ENCODE measurements at places on chromosomes 5 and 9. TPM values are rescaled to one million over a fixed set of nuclear protein-coding genes. Genes with fewer than 3 reads are reported as not detected.
A peak's percentile ranks its signal among the peaks of the same experiment; 100 is the strongest.

- DNase-seq = no peak
- H3K4me3 ChIP-seq = no peak overlapping the region
- no peaks in the 10 kb centered on the region for H3K27me3 ChIP-seq
Observed at GRCh38 chr9:69279084-69279731, 45.8 kb upstream of the ENTREP1 start.

DNA sequence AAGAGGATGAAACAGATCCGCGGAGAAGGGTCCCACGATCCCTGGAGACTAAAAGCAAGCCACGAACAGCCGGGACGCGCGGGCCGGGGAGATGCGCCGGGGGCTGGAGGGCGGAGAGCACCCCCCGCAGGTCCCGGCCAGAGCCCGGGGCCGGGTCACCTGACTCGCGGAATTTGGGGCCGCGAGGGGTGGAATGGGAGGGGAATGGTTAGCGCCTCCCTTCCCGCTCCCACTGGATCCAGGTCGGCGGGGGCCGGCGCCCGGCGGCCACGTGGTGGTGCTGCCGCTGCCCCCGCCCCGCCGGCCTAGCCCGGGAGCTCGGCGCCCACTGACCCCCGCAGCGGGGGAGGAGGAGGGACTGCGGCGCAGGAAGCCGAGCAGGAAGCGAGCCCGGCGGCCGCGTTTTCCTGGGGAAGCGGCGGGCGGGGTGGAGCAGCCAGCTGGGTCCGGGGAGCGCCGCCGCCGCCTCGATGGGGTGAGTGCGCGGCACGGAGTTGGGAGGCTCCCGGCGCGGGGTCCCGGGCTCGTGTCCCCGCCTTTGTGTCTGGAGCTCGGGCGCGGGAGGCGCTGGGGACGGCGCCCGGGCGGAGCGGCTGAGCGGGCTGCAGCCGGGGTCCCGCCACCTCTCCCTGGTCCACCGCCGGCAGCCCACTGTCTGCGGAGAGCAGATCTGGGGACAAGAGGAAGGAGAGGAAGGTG is at the start of gene RAI14:
Gene RAI14, plus strand, starts transcription at position 328 of the 699 bp plus-strand sequence. CDS start 30,592 bp downstream, outside the sequence.
- no peaks in the 10 kb centered on the region for H3K36me3 ChIP-seq
- H3K27ac ChIP-seq = peak within 1 kb of the TSS; percentile 91
- peak within 1 kb of the TSS; percentile 91 for H3K4me3 ChIP-seq
- DNase-seq = peak; percentile 81
- H3K4me1 ChIP-seq = peaks cover 26% of the 10 kb centered on the region

- H3K4me1 ChIP-seq = peaks cover 76% of the 10 kb centered on the region
- H3K4me3 ChIP-seq = no peak overlapping the region
- H3K36me3 ChIP-seq = no peaks in the 10 kb centered on the region
- no peaks in the 10 kb centered on the region for H3K27me3 ChIP-seq
- peak overlapping the region; percentile 89 for H3K27ac ChIP-seq
- DNase-seq = no peak
Observed at GRCh38 chr9:695252-695651, 146.2 kb upstream of the DMRT1 start.

DNA sequence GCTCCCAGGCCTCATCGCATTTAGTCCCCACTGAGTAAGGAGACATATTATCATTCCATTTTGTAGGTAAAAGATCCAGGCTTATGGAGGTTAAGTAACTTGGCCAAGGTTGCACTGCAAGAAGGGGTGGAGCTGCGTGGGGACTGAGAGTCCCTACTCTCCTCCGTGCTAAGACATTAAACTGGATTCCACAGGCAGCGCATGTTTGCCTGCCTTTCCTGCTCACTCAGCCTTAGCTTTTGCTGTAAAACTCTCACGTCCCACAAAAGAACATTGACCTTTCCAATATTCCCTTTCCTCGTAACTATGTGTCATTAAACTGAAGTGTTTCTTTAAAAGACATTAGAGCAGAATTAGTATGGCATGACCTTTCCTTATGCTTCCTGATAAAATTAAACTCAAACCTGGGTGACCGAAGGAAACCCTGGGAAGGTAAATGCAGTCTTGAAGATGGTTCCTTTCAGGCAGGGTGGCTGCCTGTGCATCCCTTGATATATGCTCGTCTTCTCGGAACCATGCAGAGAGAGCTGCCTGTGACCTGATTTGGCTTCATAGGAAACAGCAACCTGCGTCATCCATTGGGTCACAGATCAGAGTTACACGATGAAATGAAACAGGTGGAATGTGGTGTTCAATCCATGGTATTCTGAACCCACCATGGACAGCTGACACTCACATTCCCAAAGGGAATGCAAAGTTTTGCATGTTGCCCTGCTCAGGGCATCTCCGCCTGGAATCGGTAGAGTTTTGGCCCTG is 85.9 kb downstream of the TMEM252 start:
- H3K4me1 ChIP-seq = no peaks in the 10 kb centered on the region
- DNase-seq = no peak
- H3K36me3 ChIP-seq = no peaks in the 10 kb centered on the region
- no peak overlapping the region for H3K27ac ChIP-seq

GRCh38 chr5:64165500-64166200 is at the start of gene RNF180:
RNF180 (plus strand) TSS chr5:64165843; CDS start chr5:64200808, 34,965 bp downstream.
- no peaks in the 10 kb centered on the region for H3K36me3 ChIP-seq
- peak; percentile 67 for DNase-seq
- H3K27ac ChIP-seq = peak within 1 kb of the TSS; percentile 86
- H3K4me1 ChIP-seq = peaks cover 19% of the 10 kb centered on the region

- no peaks in the 10 kb centered on the region for H3K27me3 ChIP-seq
- no peak for DNase-seq
- no peak overlapping the region for H3K27ac ChIP-seq
- no peaks in the 10 kb centered on the region for H3K36me3 ChIP-seq
- no peaks in the 10 kb centered on the region for H3K4me1 ChIP-seq
Observed at GRCh38 chr9:69499407-69499806, 172.8 kb downstream of the APBA1 start.

DNA sequence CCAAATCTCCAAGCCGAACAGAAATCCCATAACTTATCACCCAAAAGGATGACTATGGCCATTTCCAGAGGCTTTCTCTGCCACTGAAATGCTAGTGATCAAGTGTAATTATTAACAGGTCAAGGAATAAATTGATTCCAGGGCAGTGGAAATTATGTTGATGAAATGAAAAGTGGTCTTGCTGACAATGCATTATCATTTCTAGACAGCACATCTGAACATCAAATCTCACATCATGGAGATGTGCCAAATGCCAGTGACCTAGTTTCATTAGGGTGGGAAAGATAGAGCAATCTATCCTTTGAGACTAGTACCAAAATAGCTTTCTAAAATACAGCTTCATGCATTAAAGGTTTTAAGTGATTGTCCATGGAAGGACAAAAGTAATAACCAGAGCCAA is 86.1 kb downstream of the AUH start:
- no peaks in the 10 kb centered on the region for H3K4me1 ChIP-seq
- DNase-seq = no peak
- H3K4me3 ChIP-seq = no peak overlapping the region
- H3K27me3 ChIP-seq = no peaks in the 10 kb centered on the region
- no peak overlapping the region for H3K27ac ChIP-seq

DNA sequence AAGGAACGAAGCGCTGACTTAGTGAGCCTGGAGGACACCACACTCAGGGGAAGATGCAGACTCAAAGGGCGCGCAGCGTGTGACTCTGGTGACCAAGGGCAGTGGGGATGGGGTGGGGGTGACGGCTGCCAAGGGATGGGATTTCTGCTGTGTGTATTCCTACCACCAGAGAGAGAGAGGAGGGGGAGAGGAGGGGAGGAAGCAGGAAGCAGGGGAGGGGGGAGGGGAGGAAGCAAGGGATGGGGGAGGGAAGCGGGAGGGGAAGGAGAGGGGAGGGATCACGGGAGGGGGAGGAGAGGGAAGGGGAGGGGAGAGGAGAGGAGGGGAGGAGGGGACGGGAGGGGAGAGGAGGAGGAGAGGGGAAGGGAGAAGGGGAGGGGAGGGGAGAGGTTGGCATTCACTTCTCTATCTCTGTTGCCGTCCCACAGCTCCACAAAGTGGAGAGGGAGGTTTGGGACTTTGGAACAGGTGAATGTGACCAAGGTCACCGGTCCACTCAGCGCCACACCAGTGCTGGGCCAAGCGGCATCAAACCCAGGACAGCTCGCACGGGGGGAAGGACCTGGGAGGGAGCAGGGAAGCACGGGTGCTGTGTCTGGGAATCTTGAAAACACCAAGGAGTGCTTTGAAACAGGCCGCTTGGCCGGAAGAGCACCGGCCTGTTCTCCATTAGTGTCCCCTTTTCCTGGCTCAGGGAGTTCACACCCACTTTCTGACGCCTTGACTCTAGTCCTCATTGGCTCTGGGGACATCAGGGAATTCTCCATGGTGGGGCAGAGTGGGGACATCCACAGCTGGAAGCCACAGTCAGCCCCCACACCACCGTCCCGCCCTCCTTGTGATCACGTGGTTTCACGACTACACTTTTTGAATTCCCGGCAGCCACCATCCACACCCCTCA is 77.4 kb downstream of the VAV2 start:
- peaks cover 15% of the 10 kb centered on the region for H3K4me1 ChIP-seq
- H3K27ac ChIP-seq = no peak overlapping the region
- no peaks in the 10 kb centered on the region for H3K27me3 ChIP-seq
- H3K4me3 ChIP-seq = no peak overlapping the region
- DNase-seq = no peak

DNA sequence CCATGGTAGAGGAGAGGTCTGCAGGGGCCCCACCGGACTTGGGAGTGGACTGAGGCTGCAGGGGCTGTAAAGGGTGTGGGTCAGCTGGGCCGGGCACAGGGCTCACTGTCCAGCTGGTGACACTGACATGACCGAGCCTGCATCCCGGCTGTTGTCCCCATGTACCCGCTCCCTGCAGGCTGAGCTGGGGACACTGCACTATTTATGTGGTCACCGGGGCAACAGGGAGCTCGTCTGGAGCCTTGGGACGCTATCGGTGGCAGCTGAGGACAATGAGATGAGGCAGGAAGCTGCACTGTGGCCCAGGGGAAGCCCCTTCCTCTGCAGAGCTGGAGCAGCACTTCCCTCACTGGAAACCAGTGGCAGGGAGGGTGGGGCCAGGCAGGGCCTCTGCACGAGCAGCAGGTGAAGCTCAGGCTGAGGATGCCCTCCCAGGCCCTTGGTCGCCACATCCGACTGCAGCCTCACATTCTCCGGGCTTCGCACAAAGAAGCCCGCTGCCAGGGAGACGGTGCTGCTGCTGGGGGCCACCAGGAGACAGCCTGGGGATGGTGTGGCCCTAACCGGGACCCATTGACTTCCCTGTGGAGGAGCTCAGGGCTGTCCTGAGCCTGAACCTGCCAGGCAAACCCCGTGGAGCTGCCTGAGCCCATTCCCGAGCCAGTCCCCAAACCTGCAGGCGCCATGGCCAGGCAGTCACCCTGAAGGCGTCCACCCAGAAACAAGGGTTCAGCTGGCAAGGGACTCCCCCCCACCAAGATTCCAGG is 26.4 kb downstream of the ZDHHC11B start:
- H3K27me3 ChIP-seq = no peaks in the 10 kb centered on the region
- peak overlapping the region; percentile 40 for H3K27ac ChIP-seq
- peak; percentile 87 for DNase-seq

CDKN2B-AS1 gene
- not detected for total RNA-seq

CYLC2 gene
- not detected for total RNA-seq

RETREG1 gene
- 24.7 TPM for total RNA-seq

STC2 gene
- total RNA-seq = 0.72 TPM

All from suprapubic skin (tissue), 4 donors.